Dorsolateral prefrontal cortex (tissue), 122 donors: ENCODE measurements at places on chromosomes 13 and 19. TPM values are rescaled to one million over a fixed set of nuclear protein-coding genes. Genes with fewer than 3 reads are reported as not detected.

GRCh38 chr19:17103177-17103576, 27.6 kb downstream of the MYO9B start:
- DNase-seq: no peak

DNA sequence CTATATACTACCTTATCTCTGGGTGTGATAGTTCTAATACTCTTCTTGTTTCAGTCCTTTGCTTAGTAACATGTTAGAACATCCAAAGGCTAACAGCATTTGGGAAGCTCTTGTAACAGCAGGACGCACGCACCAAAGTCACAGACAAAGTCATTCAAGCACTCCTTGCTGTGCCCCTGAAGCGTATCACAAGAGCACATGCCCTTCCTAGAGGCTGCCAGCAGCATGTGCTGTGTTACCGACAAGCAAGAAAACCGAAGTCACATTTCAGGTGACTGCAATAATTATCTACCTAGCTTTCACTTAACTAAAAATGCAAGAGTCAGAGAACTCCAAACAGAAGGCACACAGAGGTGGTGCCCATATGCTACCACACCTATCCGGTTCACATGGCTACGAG, 194.1 kb downstream of the KLF12 start:
- DNase-seq: no peak

Gene NAPSA
- 2.1 TPM for total RNA-seq

DNA sequence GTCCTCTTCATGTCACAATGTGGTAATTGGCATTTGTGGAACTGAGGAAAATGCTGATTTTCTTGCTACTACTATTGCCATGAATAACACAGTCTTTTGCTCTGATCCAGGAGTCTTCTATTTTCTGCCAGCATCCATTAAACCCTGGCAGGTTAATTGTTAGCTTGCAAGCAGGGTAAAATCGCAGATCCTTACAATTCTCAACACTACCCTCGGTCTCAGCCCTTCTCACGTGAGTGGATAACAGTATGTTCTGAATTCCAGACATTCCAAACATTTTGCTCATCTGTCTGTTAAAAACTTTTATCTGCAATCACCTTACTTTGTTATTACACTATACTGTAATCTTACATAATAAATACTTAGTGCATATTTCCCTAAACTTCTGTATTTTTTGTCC, 251.3 kb upstream of the ATXN8OS start:
- DNase-seq: no peak

Gene PSG6
- not detected for total RNA-seq

GRCh38 chr19:18475004-18475453, 37.1 kb upstream of the ISYNA1 start:
- DNase-seq: no peak

- no peak for DNase-seq
Observed at GRCh38 chr13:40383132-40383531, 283.3 kb downstream of the FOXO1 start.

Gene PSMC4
- total RNA-seq: 87.3 TPM

Gene ZNF253
- total RNA-seq: 23.0 TPM

- DNase-seq: peak; percentile 81
Observed at GRCh38 chr13:59750860-59751259, 412.9 kb downstream of the DIAPH3 start.

GRCh38 chr13:76790526-76790925, 95.7 kb downstream of the KCTD12 start:
- no peak for DNase-seq
